ENCODE measurements at places on chromosomes 16 and 17.

GRCh38 chr17:54028986-54029580 is 206.4 kb downstream of the KIF2B start:
- no peak for DNase-seq

- no peak for DNase-seq
These were observed 121.2 kb downstream of the SNX11 start for GRCh38 chr17:48228720-48229119.

DNA sequence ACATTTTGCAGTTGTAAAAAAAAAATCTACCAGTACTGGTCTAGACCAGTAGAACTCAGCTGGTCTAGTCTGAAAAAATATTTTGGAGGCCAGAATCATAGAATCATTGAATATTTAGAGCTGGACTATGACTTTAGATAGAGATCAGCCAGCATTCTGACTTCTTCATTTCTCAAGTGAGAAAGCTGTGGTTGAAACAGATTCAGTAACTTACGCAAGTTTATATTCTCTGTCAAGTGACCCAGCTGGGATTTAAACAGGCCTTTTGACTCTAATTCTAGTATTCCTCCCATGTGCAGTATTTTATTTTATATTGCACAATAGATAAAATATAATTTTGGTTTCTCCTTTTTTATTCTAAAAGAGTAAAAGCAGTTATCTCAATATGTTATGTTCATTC is 4.9 kb downstream of the TNRC6A start:
- DNase-seq = no peak

- no peak for DNase-seq
These were observed 690.1 kb downstream of the WWOX start for GRCh38 chr16:78789561-78789960.

DNA sequence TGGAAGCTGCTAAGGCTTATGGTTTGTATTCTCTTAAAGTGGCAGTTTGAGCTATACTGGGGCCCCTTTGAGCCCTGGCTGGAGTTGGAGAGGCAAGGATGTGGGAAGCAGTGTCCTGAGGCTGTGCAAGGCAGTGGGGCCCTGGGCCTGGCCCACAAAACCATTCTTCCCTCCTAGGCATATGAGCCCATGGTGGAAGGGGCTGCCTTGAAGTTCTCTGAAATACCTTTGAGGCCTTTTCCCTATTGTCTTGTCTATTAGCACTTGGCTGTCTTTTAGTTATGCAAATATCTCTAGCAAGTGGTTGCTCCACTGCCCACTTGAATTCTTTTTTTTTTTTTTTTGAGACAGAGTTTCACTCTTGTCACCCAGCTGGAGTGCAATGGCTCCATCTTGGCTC is 119.2 kb downstream of the PCTP start:
- DNase-seq = no peak
